Natural killer cell treated with Interleukin-12 subunit alpha and Interleukin-12 subunit beta and Interleukin-15 and Interleukin-18, amount 100 ng/mL, for 72 hours (primary cell): ENCODE measurements at places on chromosomes 2 and 18.

DNA sequence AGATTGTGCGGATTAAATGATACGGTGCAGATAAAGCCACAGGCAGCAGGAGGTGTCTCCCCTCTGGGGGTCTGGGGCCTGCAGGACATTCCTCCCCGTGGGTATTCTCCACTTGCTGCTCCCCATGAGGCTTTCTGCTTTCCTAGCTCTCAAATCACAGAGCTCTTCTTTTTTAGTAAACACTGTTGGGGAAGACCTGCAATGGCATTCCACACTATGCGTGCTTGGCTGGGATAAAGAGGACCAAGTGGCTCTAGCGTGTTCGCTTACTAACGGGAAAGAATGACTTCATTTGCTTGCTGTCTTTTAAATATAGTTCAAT lies 146.5 kb downstream of the DDX1 start:
- H3K27ac ChIP-seq: no peak overlapping the region
- no peaks in the 10 kb centered on the region for H3K4me1 ChIP-seq
- H3K4me3 ChIP-seq: no peak overlapping the region

- H3K4me1 ChIP-seq: no peaks in the 10 kb centered on the region
- no peak overlapping the region for H3K4me3 ChIP-seq
- DNase-seq: no peak
- no peaks in the 10 kb centered on the region for H3K36me3 ChIP-seq
- H3K27me3 ChIP-seq: peaks cover 15% of the 10 kb centered on the region
These were observed 191.4 kb downstream of the PDE11A start for GRCh38 chr2:177881008-177881747.

- no peak overlapping the region for H3K27ac ChIP-seq
- no peaks in the 10 kb centered on the region for H3K36me3 ChIP-seq
- no peak for DNase-seq
- H3K27me3 ChIP-seq: peaks cover 2% of the 10 kb centered on the region
- H3K4me3 ChIP-seq: no peak overlapping the region
These were observed 65.4 kb downstream of the TRPM8 start for GRCh38 chr2:233982421-233983121.

DNA sequence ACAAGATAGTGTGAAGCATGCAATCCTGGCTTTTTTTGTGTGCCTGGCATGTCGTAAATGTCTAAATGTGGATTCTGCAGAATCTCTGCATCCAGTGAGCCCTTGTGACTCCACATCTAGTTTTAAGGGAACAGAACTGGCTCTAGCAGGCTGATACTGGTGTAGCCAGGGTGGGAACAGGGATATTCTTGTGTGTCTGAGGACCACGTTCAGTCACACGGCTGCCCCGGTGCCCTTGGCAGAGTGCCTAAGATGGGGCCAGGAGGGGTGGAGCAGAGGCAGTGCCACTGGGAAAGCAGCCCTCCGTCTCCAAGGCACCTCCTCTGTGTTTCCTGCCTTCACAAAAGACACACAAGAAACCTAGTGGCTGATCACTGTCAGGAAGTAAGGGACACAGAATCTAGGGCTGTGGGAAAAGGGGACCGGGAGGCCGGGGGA lies 91.5 kb upstream of the PARD3B start:
- no peaks in the 10 kb centered on the region for H3K27me3 ChIP-seq
- H3K27ac ChIP-seq: no peak overlapping the region
- H3K4me3 ChIP-seq: no peak overlapping the region
- no peaks in the 10 kb centered on the region for H3K4me1 ChIP-seq
- H3K36me3 ChIP-seq: no peaks in the 10 kb centered on the region
- DNase-seq: no peak

DNA sequence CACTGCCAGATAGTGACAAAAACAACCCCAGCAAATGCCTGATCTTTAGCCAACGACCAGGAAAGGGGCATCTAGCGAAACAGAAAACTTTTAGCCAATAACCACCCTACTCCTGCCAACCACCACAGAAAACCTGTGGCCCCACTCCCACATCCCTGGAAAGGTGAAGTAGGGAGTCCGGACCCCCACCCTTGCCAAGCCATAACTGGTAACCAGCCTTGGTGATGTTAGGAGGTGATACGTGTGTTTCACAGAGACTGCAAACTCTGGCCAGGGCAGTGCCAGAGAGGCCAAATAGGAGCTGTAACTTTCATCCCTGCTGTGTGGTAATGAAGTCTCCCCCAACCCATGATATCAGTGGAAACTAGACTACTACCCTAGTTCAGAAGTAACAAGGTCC lies 27.6 kb downstream of the SCTR start:
- H3K4me1 ChIP-seq: no peaks in the 10 kb centered on the region
- DNase-seq: no peak
- H3K27me3 ChIP-seq: peaks cover 33% of the 10 kb centered on the region

DNA sequence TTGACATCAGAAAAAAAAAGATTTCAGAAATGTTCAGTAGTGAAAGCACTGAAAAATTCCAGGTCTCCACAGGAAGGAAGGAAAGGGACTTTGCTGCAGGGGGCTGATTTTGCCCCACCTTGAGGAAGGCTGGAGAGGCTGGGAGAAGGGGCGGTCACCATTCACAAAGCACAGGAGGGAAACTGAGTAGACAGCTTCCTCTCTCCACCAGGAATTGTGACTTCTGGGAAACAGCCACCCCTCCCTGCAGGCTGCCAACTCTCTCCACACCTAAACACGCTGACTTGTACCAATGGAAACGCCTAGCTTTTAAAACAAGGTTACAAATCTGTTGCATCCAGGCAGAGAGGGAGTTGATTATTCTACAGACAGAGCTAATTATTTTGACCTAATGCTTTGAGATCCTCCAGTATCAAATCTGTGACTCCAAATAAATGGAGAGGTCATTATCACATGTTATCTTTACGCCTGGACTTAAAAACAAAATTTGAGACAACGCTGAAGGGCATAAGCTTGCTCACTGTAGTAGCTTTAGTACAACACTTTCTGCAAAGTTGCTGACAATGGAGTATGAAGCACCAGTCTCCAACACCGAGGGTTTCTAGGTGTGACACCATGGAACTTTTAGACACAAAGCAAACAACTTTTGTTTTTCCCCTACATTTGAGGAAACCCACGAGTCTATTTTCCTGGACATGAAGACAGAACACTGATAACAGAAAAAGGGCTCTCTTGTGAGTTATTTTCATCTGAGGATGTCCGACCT lies 42.7 kb downstream of the EPHA4 start:
- no peaks in the 10 kb centered on the region for H3K36me3 ChIP-seq
- no peaks in the 10 kb centered on the region for H3K27me3 ChIP-seq
- H3K27ac ChIP-seq: peak overlapping the region; percentile 62
- H3K4me3 ChIP-seq: peak overlapping the region; percentile 87

- peaks cover 6% of the 10 kb centered on the region for H3K27me3 ChIP-seq
- DNase-seq: no peak
- H3K4me3 ChIP-seq: no peak overlapping the region
- no peak overlapping the region for H3K27ac ChIP-seq
- H3K4me1 ChIP-seq: no peaks in the 10 kb centered on the region
- H3K36me3 ChIP-seq: no peaks in the 10 kb centered on the region
These were observed 93.3 kb downstream of the COLEC12 start for GRCh38 chr18:407191-407590.

DNA sequence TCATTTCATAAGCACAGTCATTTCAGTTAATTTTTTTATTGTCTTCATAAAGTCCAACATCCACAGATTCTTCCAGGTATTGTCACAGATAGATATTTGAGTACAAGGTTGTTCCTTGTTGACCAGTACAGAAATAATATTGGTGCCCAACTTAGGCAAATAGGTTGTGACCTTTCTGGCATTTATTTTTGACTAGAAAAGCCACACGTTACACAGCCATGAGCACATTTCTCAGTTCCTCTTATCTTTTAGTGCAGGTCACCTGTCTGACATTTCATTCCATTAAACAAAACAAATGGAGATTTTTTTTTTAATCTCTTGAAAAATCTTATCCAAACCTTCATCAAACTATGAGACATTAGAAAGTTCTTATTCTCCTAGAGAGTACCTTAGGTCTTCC lies 428.8 kb downstream of the ZNF521 start:
- H3K27me3 ChIP-seq: peaks cover 4% of the 10 kb centered on the region
- no peak overlapping the region for H3K4me3 ChIP-seq
- no peak overlapping the region for H3K27ac ChIP-seq
- H3K4me1 ChIP-seq: no peaks in the 10 kb centered on the region
- DNase-seq: no peak

- H3K27me3 ChIP-seq: peaks cover 4% of the 10 kb centered on the region
- no peaks in the 10 kb centered on the region for H3K4me1 ChIP-seq
- no peak for DNase-seq
- H3K27ac ChIP-seq: no peak overlapping the region
- no peaks in the 10 kb centered on the region for H3K36me3 ChIP-seq
- no peak overlapping the region for H3K4me3 ChIP-seq
These were observed 156.6 kb downstream of the AKAIN1 start for GRCh38 chr18:5040476-5040875.

- peak; percentile 57 for DNase-seq
- no peak overlapping the region for H3K27ac ChIP-seq
- no peak overlapping the region for H3K4me3 ChIP-seq
- H3K27me3 ChIP-seq: peaks cover 23% of the 10 kb centered on the region
- no peaks in the 10 kb centered on the region for H3K36me3 ChIP-seq
- H3K4me1 ChIP-seq: no peaks in the 10 kb centered on the region
These were observed 120.9 kb downstream of the CLIP4 start for GRCh38 chr2:29236074-29236473.

GRCh38 chr18:22129778-22130177 lies 39.6 kb upstream of the GATA6 start:
- H3K27me3 ChIP-seq: no peaks in the 10 kb centered on the region
- H3K4me3 ChIP-seq: no peak overlapping the region

DNA sequence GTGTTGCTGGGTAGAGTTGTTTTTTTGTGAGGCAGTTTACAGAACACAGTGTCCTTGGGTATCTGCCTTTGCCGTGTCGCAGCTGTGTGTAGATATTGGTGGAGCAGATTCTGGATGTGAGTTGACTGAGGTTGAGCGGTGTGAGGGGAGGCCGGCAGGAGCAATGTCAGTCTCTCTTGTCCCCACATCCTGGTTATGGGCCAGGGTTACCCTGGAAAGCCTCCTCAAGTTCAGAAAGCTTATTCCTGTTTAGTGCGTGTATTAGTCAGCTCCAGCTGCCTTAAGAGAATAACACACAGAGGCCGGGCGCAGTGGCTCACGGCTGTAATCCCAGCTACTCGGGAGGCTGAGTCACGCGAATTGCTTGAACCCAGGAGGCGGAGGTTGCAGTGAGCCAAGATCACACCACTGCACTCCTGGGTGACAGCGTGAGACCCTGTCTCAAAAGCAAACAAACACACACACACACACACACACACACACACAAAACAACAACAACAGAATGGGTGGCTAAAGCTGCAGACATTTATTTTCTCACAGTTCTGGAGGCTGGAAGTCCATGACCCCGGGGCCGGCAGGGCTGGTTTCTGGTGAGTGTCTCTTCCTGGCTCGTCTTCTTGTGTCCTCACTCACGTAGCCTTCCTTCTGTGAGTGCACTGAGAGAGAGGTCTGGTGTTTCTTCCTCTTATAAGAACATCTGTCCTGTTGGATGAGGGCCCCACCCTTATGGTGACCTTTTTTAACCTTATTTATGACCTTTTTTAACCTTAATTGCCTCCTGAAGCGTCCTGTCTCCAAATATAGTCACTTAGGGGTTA lies 5.1 kb downstream of the NCK2 start:
- no peaks in the 10 kb centered on the region for H3K27me3 ChIP-seq
- no peak for DNase-seq
- H3K4me3 ChIP-seq: peak overlapping the region; percentile 57
- peaks cover 84% of the 10 kb centered on the region for H3K4me1 ChIP-seq
- no peaks in the 10 kb centered on the region for H3K36me3 ChIP-seq

DNA sequence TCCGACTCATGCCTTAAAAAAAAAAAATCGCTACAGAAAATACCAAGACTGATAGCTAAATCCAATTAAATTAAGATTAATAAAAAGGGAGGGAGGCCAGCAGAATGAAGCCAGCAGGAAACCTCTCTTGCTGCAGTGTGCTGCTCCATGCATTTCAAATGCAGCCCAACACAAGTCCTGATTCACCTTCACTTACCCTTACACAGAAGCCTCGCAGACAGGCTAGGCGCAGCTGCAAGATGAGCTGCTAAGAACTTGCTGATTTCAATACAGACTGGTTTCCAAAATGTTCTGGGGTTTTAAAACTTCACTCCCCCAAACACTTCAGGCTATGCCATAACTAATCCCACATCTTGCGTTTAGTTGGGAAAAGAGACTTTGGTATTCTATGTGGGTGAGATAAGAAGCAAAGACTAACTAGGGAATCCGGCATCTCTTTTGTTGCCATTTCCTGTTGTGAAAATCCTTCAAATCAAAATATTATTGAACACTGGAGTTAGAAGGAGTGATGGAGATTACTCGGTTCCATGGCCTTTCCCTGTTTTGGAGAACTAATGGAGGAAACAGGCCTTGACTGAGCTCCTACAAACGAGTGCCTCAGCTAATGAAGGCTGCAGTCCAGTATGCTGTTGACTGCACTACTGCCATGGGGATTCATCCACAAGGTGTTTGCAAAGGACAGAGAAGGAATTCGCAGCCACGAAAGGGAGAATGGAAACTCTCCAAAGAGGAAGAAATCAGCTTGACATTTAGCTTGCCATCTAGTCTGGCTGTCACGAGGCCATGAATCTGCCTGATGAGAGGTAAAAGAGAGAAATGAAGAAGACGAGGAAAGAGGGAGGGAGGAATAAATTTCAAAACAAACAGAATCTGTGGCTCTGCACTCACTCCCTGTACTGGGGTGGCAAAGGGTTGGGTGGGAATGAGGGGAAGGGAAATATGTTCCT lies 67.3 kb downstream of the CLHC1 start:
- no peaks in the 10 kb centered on the region for H3K4me1 ChIP-seq
- no peak for DNase-seq
- no peak overlapping the region for H3K4me3 ChIP-seq
- peaks cover 3% of the 10 kb centered on the region for H3K27me3 ChIP-seq

- no peak overlapping the region for H3K27ac ChIP-seq
- DNase-seq: no peak
- no peaks in the 10 kb centered on the region for H3K27me3 ChIP-seq
- H3K4me1 ChIP-seq: no peaks in the 10 kb centered on the region
These were observed 625.6 kb upstream of the SLC39A10 start for GRCh38 chr2:195031411-195031810.

GRCh38 chr2:62687636-62688035 lies 17.9 kb upstream of the EHBP1 start:
- DNase-seq: no peak
- H3K36me3 ChIP-seq: no peaks in the 10 kb centered on the region

GRCh38 chr2:8442833-8443486 lies 238.9 kb upstream of the ID2 start:
- no peaks in the 10 kb centered on the region for H3K36me3 ChIP-seq
- peaks cover 47% of the 10 kb centered on the region for H3K4me1 ChIP-seq
- H3K27me3 ChIP-seq: no peaks in the 10 kb centered on the region
- H3K27ac ChIP-seq: peak overlapping the region; percentile 55
